WERI-Rb-1 (cell line): ENCODE measurements at places on chromosomes 6 and 20.

GRCh38 chr20:15564981-15565380 is 1008.3 kb downstream of the KIF16B start:
- no peak for DNase-seq

DNA sequence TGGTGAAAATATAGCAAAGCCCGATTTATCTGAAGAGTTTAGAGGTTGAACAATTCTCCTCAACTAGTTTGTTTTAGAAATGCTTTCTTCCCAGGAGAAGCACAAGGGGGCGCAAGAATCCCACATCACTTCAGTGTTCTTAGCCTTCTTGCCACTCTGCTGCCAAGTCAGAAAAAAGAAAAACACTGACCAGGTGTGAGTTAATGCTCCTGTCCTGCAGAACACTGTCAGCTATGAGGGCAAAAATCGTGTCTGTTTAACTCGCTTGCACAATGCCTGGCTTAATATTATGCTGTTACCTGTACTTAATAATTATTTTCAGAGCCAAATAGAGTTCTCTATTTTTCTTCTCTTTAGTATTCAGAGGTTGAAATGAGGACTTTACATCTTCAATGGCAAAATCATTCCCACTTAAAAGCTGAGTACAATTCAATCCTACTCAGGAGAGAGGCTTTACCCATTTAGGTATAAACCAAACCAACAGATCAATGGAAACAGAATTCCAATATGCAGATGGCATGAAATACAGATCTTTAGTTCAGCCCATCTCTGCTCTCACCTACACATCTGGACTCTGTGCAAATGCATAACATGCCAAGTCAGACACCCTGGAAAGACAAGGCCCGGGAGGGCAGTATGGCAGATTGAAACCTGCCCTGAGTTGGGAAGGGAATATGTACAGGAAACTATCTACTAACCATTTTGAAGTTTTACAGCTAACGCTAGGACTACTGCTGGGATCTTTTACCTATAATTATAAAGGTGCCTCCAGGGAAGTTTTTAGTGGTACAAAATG is 71.4 kb upstream of the TULP1 start:
- peak; percentile 86 for DNase-seq

- no peak for DNase-seq
Observed at GRCh38 chr20:38501858-38502436, 29.3 kb downstream of the RALGAPB start.

- DNase-seq: no peak
Observed at GRCh38 chr6:133551436-133551835, 310.3 kb downstream of the EYA4 start.

- no peak for DNase-seq
Observed at GRCh38 chr6:89200706-89201215, 16.4 kb downstream of the GABRR1 start.

GRCh38 chr20:49866051-49866450 is 49.3 kb downstream of the SPATA2 start:
- DNase-seq: no peak

GRCh38 chr20:47760686-47761481 is 24.4 kb downstream of the SULF2 start:
- no peak for DNase-seq

DNA sequence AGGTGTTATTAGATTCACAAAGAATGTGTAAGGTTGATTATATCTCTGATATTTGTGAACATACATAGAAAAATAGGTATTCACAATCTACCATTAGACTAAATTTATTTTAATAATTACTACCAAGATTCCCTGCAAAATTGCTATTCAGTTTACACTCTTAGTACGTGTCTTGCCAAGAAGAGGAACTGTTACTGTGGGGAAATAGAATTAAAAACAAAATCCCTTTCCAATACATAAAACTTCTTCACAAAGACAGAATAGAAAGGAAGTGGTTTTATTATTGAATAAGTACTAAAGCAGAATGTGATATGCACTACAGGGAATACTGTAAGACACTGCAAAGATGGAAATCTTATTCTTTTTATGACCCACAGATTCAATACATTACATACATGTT is 17.0 kb downstream of the RAB32 start:
- no peak for DNase-seq

DNA sequence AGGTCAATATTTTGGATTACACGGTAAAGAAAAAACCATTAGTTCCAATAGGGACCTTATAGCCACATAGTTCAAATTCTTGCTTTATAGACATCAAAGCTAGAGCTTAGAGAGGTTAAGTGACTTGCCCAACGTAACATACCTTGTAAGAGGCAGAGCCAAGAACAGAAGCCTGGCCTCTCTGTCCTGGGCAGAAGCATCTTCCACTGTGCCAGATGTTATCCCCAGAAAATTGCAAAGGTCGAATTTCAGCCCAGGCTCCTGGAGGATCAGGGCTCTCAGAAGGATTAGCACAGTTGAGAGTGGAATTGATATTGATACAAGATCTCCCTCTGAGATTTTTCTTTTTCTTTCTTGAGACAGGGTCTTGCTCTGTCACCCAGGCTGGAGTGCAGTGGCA is 6.1 kb downstream of the SMIM28 start:
- DNase-seq: no peak

DNA sequence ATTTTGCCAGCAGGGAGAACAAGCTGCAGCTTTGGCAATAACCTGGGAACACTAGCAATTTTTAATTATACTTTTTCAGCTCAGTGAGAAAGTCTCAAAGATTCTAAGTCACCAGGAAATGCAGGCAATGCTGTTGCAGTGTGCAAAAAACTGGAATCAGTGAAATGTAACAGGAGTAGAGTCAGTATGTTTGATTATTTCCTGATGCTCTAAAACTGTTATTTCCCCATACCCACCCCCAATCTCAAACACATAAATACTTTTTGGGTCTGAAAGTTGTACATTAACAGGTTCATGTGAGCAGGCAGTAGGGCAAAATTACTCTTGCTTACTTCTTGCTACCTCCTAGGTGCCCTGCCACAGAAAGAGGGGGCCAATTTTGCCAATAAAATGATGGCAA is 65.4 kb upstream of the BEND6 start:
- DNase-seq: no peak
